ENCODE measurements at places on chromosomes 16 and 17.

GRCh38 chr17:63819131-63819530 is 8.1 kb upstream of the PSMC5 start:
- no peak for DNase-seq

DNA sequence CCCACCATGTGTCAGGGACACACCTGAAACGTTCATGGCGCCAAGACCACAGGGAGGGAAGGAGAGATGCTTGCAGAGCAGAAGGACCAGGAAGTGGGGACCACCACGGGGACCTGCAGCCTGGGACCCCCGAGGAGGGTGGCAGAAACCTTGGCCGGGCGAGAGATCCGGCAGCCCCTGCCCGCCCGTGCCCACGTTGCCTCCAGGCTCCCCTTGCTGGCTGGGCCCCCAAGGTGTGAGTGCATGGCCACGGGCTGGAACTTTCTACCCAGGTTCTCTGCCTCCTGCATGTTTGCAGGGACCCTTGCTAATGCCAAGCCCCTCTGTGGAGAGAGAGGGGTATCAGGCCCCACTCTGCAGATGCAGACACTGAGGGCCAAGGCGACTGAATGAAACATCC is 50.4 kb downstream of the USP22 start:
- no peak for DNase-seq

- peak; percentile 69 for DNase-seq
These were observed 30.9 kb downstream of the SOCS1 start for GRCh38 chr16:11224894-11225676.

GRCh38 chr17:47987240-47987835 is 16.4 kb downstream of the CDK5RAP3 start:
- no peak for DNase-seq

- no peak for DNase-seq
These were observed 14.7 kb downstream of the CA7 start for GRCh38 chr16:66858740-66859396.

GRCh38 chr16:22217890-22218730 is 12.0 kb downstream of the EEF2K start:
- DNase-seq = no peak

GRCh38 chr16:23876256-23876896 is 40.6 kb downstream of the PRKCB start:
- DNase-seq = no peak

DNA sequence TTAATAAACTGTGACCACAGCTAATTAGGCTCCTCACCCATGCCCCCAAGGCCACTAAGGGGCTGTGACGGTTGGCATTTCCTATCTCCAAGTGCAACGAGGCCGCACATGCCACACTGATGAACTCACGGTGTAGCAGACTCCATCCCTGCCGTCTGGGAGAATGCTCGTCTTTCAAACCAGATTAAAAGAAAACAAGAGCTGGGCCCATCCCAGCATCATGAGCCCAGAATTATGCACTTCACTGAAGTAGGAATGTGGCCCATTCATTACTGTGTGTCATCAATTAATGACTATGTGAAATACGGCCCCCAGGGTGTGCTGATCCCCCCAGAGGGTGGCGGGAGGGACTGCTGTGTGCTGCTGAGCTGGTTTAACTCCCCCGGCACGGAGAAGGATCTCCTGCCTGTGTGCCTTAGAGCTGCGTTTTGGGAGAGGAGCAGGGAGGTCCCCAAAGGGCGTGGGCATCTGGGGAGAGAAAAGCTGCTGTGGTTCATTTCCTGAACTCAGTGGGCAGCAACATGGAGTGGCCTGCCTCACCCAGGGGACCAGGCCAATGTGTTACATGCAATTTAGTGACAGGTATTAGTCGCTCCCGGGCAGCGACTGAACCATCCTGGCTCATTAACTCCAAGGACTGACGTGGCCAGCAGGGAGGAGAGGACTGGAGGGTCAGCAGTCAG is 194.5 kb downstream of the FOXL1 start:
- no peak for DNase-seq

DNA sequence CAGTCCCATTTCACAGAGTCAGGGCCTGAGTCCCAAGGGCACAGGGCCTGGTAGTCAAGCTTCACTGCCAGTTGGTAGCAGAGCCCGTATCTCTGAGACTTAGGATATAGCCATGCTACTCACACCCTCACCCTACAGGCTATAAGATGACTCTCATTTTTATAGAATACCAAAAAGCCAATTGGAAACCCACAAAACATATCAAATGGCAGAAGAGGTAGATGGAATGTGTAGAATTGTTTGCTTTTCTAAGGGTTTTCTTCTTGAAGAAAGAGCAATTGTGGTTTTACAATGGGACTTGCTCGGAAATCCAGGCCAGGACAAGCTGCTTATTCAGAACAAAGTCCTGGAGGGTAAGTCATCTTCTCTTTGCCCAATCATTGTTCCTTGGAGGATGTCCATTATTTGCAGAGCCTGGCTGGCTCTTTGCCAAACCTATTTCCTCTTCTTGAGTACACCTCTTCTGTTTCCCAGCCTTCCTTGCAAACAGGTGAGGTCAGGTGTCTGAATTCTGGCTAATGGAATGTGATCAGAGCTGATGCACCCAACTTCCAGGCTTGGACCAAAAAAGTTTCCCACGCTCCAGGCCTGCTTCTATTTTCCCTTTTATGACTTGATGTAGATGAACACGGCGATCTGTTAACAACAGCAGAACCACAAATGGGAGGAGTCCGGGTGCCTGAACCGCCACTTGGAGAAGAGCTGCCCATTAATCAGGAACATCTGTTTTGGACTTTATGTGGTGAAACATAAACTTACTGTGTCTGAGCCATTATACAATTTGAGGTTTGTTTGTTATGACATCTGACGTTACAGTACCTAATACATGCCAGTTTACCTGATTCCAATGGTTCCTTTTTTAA is 16.9 kb upstream of the CCL22 start:
- DNase-seq = no peak

DNA sequence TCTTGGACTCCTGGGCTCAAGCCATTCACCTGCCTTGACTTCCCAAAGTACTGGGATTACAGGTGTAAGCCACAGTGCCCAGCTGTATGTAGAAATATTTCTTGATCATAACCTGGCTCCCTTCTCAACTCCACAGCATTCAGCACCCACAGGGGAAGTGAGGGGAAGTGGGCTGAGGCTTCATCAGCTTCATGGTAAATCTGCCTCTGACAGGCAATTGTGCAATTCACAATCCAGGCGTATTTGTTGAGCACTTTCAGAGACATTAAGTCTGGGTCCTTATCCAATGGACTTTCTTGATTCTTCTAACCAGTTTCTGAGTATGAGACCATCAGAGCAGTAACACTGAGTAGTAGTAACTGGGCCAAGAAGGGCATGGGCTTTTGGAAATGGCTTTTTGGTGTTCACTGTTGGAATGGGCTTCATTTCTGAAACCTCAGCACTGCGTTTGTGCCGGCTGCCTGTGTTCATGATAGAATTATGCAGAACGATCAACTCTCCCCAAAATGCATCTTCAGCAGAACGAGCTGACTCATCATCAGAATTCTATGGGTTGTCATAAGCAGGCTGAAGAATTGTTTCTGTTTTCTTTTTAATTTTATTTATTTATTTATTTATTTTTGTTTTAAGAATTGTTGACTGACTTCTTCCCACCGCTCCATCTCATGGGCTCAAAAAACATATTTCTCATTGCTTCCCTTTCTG is 28.9 kb downstream of the FAM20A start:
- DNase-seq = no peak
